ENCODE measurements at places on chromosomes 7 and 10. TPM values are rescaled to one million over a fixed set of nuclear protein-coding genes. Genes with fewer than 3 reads are reported as not detected.

The KCNH2 gene
- polyA plus RNA-seq = 2.0 TPM

The AKR1C8 gene
- not detected for polyA plus RNA-seq

The PRKAR2B gene
- polyA plus RNA-seq = 6.5 TPM

The FRMD4A gene
- 9.3 TPM for polyA plus RNA-seq

The NUTM2E gene
- polyA plus RNA-seq = 0.13 TPM

The PRKCQ gene
- 0.69 TPM for polyA plus RNA-seq

The GIMAP5 gene
- 7.6 TPM for polyA plus RNA-seq

The ADGRA1 gene
- polyA plus RNA-seq = 0.01 TPM

The TMUB1 gene
- 33.4 TPM for polyA plus RNA-seq

The ANXA8L1 gene
- polyA plus RNA-seq = 279 TPM

The H2BK1 gene
- not detected for polyA plus RNA-seq

The KCNIP2 gene
- 1.6 TPM for polyA plus RNA-seq

The MNX1 gene
- polyA plus RNA-seq = 0.06 TPM

The PNLIP gene
- 0.14 TPM for polyA plus RNA-seq

The AKR1D1 gene
- not detected for polyA plus RNA-seq

The SSC4D gene
- 0.88 TPM for polyA plus RNA-seq

The ODAD2 gene
- polyA plus RNA-seq = 0.12 TPM

The PILRA gene
- 0.85 TPM for polyA plus RNA-seq

The PAPOLB gene
- 0.02 TPM for polyA plus RNA-seq

The ASAH2 gene
- 0.20 TPM for polyA plus RNA-seq

The GDF2 gene
- polyA plus RNA-seq = not detected

All from esophagus (tissue), 2 donors.